ENCODE measurements at places on chromosomes 2 and 18. TPM values are rescaled to one million over a fixed set of nuclear protein-coding genes. Genes with fewer than 3 reads are reported as not detected.

GRCh38 chr2:19332503-19332902, 25.9 kb downstream of the OSR1 start:
- H3K4me1 ChIP-seq = no peaks in the 10 kb centered on the region
- DNase-seq = no peak
- H3K27ac ChIP-seq = no peak overlapping the region
- no peak overlapping the region for H3K4me3 ChIP-seq
- H3K36me3 ChIP-seq = no peaks in the 10 kb centered on the region

- H3K4me1 ChIP-seq = peaks cover 12% of the 10 kb centered on the region
- peaks cover 6% of the 10 kb centered on the region for H3K27me3 ChIP-seq
- H3K4me3 ChIP-seq = no peak overlapping the region
- no peaks in the 10 kb centered on the region for H3K36me3 ChIP-seq
- no peak for DNase-seq
Observed at GRCh38 chr2:105396254-105397024, 2.4 kb downstream of the FHL2 start.

GRCh38 chr2:136085453-136086209, 32.3 kb downstream of the CXCR4 start:
- no peaks in the 10 kb centered on the region for H3K27me3 ChIP-seq
- H3K36me3 ChIP-seq = no peaks in the 10 kb centered on the region
- H3K4me1 ChIP-seq = no peaks in the 10 kb centered on the region
- H3K27ac ChIP-seq = no peak overlapping the region
- no peak overlapping the region for H3K4me3 ChIP-seq

GRCh38 chr18:59967878-59968277, 68.1 kb downstream of the PMAIP1 start:
- no peak overlapping the region for H3K4me3 ChIP-seq
- no peak for DNase-seq
- H3K4me1 ChIP-seq = no peaks in the 10 kb centered on the region
- H3K36me3 ChIP-seq = no peaks in the 10 kb centered on the region

- no peaks in the 10 kb centered on the region for H3K27me3 ChIP-seq
- H3K36me3 ChIP-seq = no peaks in the 10 kb centered on the region
- H3K27ac ChIP-seq = no peak overlapping the region
- H3K4me3 ChIP-seq = no peak overlapping the region
- DNase-seq = no peak
Observed at GRCh38 chr2:223832241-223832903, 5.0 kb downstream of the AP1S3 start.

DNA sequence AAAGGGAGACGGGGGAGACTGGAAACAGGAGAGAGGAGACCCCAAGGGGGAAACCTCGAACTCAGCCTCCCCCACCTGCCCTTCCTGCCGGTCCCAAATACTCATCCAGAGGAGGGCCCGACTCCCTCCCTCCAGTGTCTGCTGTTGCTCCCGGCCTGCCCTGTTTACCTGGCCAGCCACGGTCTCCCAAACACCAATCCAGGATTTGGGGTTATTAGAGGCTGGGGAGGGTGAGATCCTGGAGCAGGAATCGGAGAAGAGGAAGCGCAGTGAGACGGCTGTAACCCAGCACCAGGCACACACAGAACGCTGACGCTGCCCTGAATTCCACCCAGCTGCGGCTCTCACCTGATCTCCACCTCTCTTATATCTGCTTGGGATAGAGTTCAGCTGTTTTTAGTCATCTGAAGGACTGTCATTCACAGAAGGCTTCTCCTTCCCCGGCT, 213.0 kb downstream of the TNS1 start:
- DNase-seq = no peak
- H3K4me3 ChIP-seq = peak overlapping the region; percentile 78
- no peaks in the 10 kb centered on the region for H3K36me3 ChIP-seq
- no peak overlapping the region for H3K27ac ChIP-seq
- H3K4me1 ChIP-seq = peaks cover 22% of the 10 kb centered on the region
- H3K27me3 ChIP-seq = no peaks in the 10 kb centered on the region

GRCh38 chr2:190891372-190891771, 10.8 kb downstream of the GLS start:
- no peaks in the 10 kb centered on the region for H3K27me3 ChIP-seq
- DNase-seq = no peak
- H3K36me3 ChIP-seq = no peaks in the 10 kb centered on the region
- H3K4me3 ChIP-seq = no peak overlapping the region

GRCh38 chr2:189506514-189506976, 65.3 kb downstream of the WDR75 start:
- no peak overlapping the region for H3K4me3 ChIP-seq
- H3K27ac ChIP-seq = no peak overlapping the region
- H3K4me1 ChIP-seq = peaks cover 7% of the 10 kb centered on the region

DNA sequence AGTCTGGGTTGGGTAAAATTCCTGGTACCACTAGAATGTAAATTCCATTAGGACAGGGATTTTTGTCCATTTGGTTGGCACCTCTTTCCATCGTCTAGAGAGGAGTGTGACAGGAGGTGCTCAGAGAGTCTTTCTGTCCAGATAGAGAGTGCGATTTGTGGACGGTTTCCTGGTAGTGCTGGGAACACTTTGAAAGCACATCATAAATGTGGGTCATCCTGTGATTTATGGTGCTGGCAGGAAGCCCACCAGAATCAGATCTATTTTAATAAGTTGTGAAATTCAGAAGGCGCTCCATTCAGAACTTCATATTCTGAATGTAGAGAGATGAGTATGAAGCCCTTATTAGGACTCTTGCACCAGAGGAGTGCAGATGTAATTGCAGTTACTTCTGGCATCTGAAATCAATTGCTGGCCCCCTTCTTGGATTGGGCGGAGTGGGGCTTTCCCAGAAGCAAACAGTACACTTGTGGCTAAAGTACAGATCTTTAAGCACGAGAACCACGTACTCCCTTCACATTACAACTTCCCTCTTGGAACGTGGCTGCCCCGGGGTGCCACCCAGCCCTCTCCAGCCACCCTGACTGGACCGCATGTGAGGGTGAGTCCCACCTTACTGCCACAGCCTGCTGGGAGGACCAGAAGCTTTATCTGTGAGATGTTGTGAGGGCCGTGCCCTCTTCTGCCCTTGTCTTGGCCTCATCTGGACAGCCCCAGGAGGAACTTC, 243.2 kb downstream of the MYO3B start:
- no peaks in the 10 kb centered on the region for H3K27me3 ChIP-seq
- H3K27ac ChIP-seq = no peak overlapping the region
- no peaks in the 10 kb centered on the region for H3K4me1 ChIP-seq
- no peaks in the 10 kb centered on the region for H3K36me3 ChIP-seq
- H3K4me3 ChIP-seq = no peak overlapping the region
- DNase-seq = no peak

The SDC1 gene
- total RNA-seq = 0.27 TPM

The OTOF gene
- total RNA-seq = 1.7 TPM

The POMC gene
- 6.2 TPM for total RNA-seq

The MRO gene
- not detected for total RNA-seq

The DOK1 gene
- 25.2 TPM for total RNA-seq

The OXER1 gene
- total RNA-seq = 0.11 TPM
